Stimulated activated CD4-positive, alpha-beta T cell treated with anti-CD3 and anti-CD28 coated beads, Interleukin-4, amount 100 ng/mL, for 4 hours (primary cell): ENCODE measurements at places on chromosomes 12 and 14.

DNA sequence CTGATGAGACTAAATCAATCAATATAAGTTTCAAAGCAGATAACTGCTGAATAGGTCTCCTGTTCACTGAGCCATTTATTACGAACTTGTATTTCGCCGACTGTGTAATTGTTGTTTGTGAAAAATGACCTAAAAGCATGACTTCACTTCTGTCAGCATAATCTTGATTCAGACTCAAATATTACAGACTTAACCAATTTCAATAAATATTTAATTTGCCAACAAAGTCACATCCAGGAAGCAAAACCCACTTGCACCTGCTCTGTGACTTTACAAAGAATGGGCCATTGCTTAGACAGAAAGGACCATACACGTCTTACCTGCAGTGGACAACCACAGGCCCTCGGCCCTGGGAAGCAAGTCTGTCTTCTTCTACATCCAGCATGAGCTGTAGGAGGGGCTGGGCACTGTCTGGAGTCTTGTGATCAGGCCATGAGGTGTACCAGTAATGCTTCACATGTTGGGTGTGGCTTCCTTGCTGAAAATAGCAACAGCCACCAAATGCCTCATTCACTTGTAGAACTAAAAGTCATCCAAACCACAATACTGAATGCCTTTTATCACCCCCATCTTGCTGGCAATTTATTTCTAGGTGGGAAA, 23.5 kb upstream of the PTPRB start:
- no peak for DNase-seq

DNA sequence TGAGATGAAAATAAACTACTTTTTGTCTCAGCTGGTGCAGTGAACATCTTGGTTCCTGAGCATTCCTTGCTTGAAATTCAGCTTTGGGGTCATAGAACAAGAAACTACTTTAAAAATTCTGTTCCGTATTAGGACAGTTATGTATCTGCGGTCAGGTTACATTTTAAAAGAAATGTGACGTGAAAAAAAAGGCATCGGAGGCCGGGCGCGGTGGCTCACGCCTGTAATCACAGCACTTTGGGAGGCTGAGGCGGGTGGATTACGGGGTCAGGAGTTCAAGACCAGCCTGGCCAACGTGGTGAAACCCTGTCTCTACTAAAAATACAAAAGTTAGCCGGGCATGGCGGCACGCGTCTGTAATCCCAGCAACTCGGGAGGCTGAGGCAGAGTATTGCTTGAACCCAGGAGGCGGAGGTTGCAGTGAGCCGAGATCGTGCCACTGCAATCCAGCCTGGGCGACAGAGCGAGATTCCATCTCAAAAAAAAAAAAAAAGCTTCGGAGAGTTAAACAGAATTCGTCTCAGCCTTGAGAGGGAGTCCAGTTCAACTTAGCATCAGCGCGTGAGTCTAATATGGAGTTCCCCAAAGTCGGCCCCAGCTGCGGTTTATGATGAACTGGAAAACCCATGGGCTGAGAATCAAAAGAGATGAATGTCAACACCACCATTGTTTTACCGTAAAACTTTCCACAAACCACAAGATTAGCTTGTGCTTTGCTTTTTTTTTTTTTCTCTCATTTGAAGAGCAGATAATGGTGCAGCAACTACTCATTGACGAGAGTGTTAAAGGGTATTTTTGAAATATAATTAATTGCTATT, 2.1 kb upstream of the SLC2A13 start:
- DNase-seq: peak; percentile 15

DNA sequence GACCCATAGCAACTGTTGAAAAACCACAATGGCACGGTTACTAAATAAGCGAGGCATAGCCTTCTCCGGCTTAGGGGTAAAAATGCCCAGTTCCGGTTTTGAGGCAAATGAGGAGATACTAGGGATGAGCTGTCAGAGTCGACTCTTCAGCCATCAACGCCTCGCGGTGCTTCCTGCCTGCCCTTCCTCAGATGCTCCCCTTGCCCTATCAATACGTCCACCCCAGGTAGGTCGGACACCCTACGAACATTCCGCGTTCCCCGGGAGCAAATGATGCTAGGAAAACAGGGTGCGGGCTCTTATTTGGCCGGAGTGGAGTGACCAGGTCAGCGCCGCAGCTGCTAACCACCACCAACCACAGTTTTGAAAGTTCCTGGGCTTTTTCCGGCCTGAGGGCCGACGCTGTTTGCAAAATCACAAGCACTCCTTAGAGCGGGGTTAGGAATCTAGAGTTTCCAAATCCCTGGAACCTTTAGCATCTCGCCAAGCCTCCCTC, 1.2 kb downstream of the SRSF9 start:
- DNase-seq: no peak

DNA sequence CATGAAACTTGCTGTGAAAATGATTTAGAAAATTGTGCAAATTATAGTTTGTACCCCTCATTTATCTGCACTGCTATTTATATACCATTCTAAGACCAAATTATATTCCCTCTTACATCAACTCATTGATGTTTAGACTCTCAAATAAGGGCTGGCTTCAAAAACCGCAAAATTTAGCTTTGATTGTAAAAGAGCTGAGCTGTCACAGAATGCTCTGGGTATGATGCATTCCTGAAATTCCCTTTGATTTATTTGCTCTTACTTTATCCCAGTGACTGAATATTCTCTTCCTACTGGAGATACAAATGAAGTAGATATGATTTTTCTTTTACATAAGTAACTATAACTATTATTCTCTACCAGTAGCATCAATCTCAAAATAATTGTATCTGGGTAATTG, 78.0 kb upstream of the TMTC2 start:
- no peak for DNase-seq

DNA sequence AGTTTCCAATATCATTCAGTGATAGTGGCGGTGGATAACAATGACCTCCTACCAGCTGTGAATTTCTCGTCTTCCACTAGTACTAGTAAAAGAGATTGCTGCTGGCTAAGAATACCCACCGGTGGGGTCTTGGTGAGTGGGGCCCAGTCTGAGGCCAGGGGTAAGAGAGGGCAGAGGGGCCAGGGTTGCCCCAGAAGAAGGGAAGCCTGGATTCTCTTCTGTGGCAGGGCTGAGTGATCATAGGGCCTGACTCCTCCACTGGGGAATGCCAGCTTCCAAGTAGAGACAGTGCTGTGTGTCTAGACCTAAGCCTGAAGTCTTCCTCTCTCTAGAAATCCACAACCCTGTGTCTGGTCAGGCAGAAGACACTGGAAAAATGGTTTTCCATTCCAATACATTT, 5.8 kb upstream of the TMEM63C start:
- DNase-seq: no peak

GRCh38 chr12:10941916-10942607, 3.0 kb upstream of the TAS2R14 start:
- DNase-seq: no peak

DNA sequence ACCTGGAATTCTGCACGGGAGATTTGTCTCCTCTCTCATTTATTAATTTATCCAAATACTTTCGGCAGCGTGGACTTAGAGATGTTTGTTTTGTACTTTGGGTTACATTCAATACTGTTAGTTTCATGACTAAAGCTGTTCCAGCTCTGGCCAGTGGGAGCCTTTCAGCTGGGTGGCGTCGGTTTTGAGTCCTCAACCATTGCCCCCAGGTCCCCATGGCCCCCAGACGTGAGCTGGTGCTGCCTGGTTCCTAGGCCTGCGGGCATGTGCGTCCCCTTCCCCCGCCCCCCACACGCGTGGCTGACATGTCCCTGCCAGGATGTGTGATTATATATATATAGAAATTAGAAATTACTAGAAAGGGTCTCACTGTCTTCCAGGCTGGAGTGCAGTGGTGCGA, 48.2 kb downstream of the KIF26A start:
- DNase-seq: no peak

GRCh38 chr12:27672051-27672450, 24.2 kb upstream of the REP15 start:
- DNase-seq: no peak

DNA sequence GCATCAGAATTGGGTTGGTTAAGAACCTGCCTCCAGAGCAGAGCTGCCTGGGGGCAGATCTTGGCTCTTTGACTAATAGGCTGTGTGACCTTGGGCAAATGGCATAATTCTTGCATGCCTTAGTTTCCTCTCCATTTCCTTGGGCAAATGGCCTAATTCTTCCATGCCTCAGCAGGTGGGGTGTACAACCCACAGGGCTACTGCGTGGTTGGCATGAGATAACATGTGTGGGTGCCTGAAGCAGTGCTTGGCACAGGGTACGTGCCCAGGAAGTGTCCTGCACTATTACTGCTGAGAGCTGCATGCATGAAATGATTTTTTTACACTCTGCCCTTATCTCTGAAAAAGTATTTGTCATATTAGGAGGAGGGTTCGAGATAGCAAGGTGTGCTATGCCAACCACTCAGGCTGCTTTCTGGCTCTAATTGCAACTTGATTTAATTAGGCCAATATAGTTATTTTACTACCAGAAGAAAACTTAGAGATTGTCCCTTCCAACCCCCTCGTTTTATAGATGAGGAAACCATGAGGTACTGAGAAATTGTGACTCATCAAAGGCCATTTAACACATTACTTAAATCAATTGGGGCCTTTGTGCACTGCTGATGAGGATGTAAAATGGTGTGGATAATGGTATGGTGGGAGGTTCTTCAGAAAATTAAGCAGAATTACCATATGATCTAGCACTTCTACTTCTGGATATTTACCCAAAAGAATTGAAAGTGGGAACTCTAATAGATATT, 161.6 kb upstream of the HIF1A start:
- no peak for DNase-seq

GRCh38 chr12:61991661-61992060, 268.5 kb upstream of the USP15 start:
- DNase-seq: no peak

GRCh38 chr12:120971299-120972180, 6.8 kb upstream of the HNF1A start:
- peak; percentile 12 for DNase-seq

- peak; percentile 14 for DNase-seq
Measured at GRCh38 chr14:50044042-50044651, 72.2 kb downstream of the VCPKMT start.

DNA sequence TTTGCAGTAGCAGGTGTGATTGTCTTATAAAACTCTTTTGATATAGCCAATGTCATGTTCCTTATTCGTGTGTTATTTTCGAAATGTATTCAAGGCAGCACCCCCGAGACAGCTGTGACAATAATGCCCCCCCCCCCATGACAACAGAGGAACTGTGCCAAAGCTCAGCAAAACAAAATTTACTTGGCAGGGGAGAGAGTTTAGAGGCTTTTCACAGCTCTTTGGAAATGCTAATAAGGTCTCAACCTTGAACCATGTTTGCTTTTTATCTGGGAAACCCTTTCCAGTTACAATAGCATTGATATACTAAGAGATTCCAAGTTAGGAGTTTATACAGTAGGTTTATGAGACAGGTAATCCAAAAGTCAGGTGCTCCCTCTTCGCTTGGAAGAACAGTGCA, 56.4 kb upstream of the USP44 start:
- no peak for DNase-seq

GRCh38 chr12:57553343-57554202, 3.7 kb downstream of the KIF5A start:
- no peak for DNase-seq

DNA sequence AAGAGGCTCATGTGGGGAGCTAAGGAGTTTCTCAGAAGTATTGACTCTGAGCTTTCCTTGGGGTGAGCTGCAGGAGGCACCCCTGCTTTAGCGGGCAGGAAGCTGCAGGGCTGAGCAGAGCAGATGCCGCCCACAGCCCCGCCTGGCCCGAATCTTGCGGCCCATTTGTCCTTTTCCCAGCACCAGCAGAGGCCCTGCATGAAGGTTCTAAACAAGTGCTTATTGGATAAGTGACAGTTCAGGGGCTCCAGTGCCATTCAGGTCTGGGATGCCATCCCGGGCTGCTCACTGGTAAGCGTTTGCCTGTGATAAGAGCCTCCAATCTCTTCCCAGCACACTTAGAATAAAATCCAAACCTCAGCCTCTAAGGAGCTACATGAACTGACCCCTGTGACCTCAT, 11.4 kb downstream of the RILPL1 start:
- no peak for DNase-seq

DNA sequence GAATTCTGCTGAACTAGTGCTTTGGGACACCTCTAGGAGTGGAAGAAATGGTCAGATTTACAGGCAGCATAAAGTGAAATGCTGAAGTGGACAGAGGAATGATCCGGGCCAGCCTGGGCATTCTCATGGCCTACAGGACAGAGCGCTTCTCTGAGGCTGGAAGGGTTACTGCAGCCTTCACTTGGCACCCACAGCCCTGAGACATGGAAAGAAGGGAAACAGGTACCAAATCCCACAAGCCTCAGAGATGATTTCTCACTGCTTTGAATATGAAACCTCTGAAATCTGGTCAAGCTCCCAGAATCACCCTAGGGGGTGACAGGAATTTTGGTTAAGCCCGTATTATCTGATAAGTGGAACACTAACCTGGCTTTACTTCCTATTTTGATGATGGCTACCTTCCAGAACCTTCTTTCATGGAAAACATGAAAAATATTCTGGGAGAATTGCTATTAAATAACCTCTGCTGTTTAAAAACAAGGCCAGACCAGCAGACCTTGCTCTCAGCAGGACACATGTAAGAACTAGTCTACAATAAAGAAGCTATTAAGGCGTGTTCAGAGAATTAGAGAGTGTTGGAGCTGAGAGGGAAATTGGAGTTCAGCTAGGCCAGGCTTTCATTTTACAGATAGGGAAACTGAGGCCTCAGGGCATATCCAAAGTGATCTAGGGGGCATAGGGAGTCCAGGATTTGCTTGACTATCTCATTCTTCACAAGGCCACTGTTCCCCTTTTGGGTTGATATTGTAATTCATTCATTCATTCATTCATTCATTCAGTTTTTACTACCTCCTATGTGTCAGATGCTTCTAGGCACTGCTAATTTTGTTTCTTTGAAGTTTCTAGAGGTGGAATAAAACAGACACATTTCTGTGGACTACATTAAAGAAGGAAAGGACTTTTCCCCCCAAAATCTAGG, 281.5 kb downstream of the ZFP36L1 start:
- DNase-seq: no peak

- no peak for DNase-seq
Measured at GRCh38 chr14:95994593-95994928, 44.6 kb upstream of the C14orf132 start.

DNA sequence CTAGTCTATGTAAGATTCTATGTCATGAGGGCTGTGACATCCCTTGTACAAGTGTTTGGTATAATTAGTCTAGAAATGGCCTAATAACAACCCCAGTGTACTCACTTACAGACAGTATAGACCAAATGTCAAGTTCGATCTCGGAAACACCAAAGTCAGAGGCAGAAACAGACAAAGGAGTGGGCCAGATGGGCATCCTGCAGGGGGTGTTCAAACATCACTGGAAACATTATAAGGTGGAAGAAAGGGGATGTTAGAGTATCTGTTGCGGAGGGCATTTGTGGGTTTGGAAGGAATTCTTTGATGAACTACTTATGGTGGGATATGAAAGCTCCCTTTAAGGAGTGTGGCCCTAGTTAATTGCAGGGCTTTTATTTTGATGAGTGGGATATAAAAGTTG, 134.6 kb downstream of the ESR2 start:
- DNase-seq: no peak
